ENCODE measurements at places on chromosomes 5 and 9.

GRCh38 chr5:62354028-62354874 is 48.2 kb downstream of the KIF2A start:
- DNase-seq: no peak

GRCh38 chr5:36045895-36046294 is 20.8 kb downstream of the UGT3A2 start:
- no peak for DNase-seq

DNA sequence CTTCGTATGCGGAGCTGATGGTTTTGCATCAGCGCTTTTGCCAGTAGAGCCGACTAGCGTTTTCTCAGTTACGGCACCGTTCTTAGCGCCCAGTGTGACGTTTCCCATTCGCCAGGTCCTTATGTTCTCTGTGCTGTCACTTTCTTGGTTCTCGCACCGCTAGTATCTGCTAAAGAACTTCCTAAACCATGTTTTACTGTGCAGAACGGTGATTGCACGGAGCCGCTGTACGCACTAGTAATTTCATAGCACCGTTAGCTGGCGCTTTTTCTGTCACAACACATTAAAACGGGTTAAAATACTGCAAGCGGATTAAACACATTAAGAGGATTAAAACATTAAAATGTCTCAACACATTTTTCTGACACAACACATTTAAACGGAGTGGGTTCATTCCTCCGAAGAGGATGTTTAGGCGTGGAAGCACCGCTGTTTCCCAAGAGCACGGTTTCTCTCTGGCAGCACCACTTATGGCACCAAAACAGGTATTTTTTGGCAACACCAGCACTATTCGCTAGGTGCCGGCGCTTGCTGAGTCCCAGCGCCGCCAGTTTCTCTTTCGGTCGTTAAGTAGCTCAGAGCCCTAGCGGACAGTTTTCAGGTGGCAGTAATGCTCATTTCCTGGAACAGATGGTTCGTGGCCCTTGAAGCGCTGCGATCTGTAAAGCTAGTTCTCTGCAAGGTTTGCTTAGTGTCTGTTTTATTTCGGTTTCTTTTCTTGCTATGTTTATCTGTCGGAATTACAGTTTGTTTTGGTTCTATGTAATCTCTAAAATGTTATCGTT is 20.3 kb downstream of the ANXA2R start:
- DNase-seq: no peak

GRCh38 chr5:23446424-23446823 is 61.0 kb upstream of the PRDM9 start:
- DNase-seq: no peak

GRCh38 chr9:119234636-119235035 is 134.6 kb downstream of the BRINP1 start:
- DNase-seq: no peak

- no peak for DNase-seq
Observed at GRCh38 chr9:20823051-20823450, 139.0 kb downstream of the FOCAD start.

DNA sequence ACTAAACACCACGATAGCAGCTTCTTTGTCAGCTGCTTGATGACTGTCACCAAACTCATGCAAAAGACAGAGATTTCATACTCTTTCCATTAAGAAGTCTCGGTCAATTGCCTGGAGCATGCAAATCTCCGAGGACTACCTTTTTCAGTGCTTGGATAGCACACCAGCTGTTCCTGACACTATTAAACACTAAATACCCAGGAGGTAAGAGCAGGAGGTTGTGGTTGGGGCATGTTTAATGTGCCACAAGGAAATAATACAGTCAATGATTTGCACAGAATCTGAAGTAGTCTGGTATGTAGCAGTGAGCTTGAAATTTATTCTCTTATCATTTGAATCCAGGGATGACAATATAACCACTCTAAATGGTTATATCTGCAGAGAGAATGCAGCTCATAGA is 996.2 kb downstream of the CDH12 start:
- no peak for DNase-seq

GRCh38 chr5:89388872-89389271 is 505.9 kb upstream of the MEF2C start:
- no peak for DNase-seq

DNA sequence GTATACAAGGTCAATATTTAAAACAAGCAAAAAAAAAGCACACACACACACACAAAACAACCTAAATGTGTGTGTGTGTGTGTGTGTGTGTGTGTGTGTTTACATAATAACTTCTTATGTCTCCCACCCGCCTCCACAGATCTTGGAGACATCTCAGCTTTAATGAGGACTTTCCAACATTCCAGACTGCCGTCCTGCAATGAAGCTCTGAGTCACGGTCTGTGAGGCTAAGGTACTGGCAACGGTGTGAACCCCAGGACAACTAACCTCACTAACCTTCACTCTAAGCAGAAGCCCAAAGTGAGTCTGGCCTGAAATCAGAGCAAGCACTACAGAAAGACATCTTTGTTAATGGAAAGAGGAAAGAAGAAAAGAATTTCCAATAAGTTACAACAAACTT is 22.3 kb downstream of the ZNF474 start:
- no peak for DNase-seq

DNA sequence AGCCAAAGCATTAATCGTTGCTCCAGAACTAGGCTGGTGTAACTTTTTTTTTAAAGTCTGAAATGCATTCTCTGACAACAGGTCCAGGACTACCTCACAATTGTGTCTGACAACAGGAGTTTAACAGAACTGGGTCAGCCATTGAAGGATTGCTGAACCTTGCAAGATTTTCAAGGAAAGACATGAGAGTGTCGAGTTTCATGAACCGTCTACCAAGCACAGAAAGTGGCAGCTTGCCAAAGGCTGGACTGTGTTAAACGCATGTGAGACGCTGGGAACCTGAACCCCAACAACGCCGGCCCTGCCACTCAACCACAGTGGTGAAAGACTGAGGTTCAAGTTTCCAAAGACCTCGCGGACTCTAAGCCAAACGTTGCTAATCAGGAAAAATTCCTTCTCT is 79.1 kb downstream of the LHFPL2 start:
- peak; percentile 62 for DNase-seq

DNA sequence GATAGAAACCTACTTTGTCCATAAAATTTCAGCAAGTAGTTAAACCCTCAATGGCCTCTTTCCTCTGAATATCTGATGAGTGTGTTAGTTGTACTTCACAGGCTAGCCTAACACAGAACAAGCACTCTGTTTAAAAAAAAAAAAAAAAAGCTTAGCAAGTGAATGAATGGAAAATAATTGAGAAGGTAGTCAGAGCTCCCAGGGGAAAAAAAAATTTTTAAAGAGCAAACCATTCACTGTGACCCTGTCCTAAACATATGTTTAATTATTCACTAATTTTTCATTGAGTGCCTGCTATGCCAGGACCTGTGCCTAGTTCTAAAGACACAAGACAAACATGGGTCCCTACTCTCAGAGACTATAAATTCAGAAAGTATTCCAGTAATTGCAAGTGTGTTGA is 69.3 kb downstream of the SH3RF2 start:
- DNase-seq: no peak

Data from pancreas (tissue), 10 donors.